ENCODE measurements at places on chromosomes 12 and 14. TPM values are rescaled to one million over a fixed set of nuclear protein-coding genes. Genes with fewer than 3 reads are reported as not detected.
A peak's percentile ranks its signal among the peaks of the same experiment; 100 is the strongest.

DNA sequence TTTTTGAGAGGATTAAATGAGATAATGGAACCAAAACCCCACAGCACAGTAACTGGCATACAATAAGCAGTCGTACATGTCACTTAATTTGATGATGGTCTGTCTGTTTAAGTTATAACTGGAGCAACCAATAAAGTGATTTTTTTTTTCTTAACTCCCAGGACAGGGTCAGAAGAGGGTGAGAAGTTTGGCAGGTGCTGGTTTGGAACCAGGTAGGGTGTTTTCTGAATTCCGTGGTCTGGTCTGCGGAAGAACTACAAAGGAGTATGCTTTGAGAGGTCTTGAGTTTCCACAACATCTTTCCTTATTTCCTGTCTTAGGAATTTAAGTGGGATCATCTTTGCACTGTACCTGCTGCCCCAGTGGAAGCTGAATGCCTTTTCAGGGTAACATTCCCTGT lies 111.7 kb downstream of the SLC8A3 start:
- DNase-seq: no peak

GRCh38 chr12:5305886-5306545 lies 125.9 kb upstream of the NTF3 start:
- no peak for DNase-seq

- no peak for DNase-seq
These were observed 46.9 kb downstream of the PAWR start for GRCh38 chr12:79643821-79644220.

GRCh38 chr14:88384718-88385117 lies 739 bp upstream of the SPATA7 start:
- no peak for DNase-seq

GRCh38 chr14:105525861-105526775 lies at the start of gene TMEM121:
Gene TMEM121 (plus strand): TSS chr14:105526583. CDS start chr14:105528835, 2,252 bp downstream.
- no peak for DNase-seq

GRCh38 chr12:49295082-49295936 lies at the start of gene PRPH:
Gene PRPH (plus strand): TSS chr12:49295147. CDS start chr12:49295201, 54 bp downstream.
- no peak for DNase-seq

GRCh38 chr12:46082490-46083200 lies 92.3 kb upstream of the SCAF11 start:
- no peak for DNase-seq

DNA sequence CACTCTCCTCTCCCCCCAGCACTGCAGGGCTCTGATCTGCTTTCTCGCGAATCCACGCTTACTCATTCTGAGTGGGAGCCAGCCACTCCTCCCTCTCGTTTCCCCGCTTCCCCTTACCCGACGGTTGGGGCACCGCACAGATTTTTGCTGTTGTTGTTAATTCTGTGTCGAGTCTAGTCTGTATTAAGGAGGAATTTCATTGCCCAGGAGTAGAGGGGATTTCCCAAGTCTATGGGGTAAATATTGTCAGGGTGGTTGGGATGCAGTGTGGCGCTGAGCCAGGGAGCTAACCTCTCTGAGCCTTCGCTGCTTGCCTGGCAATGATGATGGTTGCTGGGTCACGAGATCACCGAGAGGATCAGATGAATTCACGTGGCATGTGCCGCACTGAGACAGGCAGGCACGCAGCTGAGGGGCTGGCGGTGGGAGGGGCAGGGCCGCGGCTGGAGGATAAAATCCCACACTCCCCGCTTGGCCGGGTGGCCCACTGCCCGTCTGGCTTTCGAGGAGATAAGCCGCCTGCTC lies 18.5 kb downstream of the NCOR2 start:
- no peak for DNase-seq

- DNase-seq: no peak
These were observed 134.1 kb downstream of the PLEKHA5 start for GRCh38 chr12:19263672-19264071.

GRCh38 chr12:57460841-57461275 lies 1.3 kb downstream of the GLI1 start:
- DNase-seq: no peak

DNA sequence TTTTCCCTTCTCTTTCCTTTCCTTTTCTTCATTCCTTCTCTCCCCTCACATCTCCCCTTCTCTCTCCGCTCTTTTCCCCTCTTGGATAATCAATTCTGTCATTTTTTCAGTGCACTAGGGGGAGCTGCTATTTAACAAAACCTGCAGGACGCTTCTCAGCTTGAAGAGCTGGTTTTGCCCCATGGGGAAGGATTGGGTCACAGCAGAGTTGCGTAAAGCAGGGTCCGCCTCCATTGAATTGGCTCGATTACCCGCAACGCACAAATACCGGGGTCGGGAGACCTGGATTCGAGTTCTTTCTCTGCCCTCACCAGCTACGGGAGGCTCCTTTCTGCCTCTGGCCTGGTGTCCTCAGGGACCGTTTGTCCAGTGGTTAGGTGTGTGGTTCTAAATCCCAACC lies 42.1 kb upstream of the CHGA start:
- DNase-seq: no peak

DNA sequence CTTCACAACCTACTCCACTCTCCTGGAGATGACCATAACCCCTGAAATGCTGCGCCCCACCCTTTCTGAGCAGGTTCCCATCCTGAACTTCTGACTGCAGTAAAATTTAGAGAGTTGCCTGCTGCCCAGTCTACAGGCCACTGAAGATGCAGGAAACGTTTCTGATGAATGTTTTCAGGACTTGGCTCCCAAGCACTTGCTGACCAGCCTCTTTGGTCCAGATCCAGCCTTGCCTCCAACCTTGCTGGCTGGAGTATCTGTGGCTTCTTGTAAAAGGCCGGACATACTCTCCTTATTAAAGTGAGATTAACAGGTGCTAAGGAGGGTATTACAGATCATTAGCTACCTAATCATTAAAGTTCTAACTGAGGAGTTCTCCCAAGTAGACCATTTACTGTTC lies 70.3 kb upstream of the STXBP6 start:
- DNase-seq: no peak

DNA sequence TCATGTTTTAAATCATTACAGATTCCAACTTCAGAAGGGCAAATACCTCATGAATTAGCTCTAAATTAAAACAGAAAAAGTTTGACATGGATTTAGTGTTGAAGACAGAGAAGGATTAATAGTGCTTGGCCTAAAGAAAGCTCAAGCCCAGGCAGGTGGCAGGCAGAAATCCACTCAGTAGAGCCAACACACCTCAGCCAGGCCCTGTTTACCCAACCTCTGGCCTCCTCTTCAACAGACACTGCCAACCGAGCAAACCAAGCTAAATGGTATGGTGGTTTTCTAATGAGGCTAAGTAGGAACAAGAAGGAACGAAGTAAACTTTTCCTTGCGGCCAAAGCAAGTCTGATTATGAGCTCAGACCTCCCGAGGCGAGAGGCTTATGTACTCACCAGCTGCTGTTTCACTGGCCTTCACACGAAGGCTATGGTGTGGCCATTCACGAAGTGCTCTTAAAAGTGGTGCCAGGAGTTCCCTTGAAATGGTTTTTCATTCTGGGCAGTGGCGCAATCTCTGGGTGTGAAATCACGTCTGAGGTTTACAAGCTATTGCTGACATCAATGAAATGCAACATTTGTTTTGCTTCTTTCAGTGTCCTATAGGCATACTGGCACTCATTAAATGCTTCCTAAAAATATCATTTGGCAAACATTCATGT lies 124.1 kb upstream of the LGR5 start:
- DNase-seq: no peak

Gene ASIC1
- polyA plus RNA-seq: 4.6 TPM

Gene MSI1
- polyA plus RNA-seq: 24.0 TPM

GRCh38 chr12:1355396-1355795 lies 239.0 kb downstream of the FBXL14 start:
- no peak for DNase-seq

- DNase-seq: no peak
These were observed 36.1 kb downstream of the SLCO1C1 start for GRCh38 chr12:20731274-20731673.

Gene NFATC4
- polyA plus RNA-seq: 72.6 TPM

- DNase-seq: no peak
These were observed 392.3 kb upstream of the TMPO start for GRCh38 chr12:98123021-98123461.

- no peak for DNase-seq
These were observed 71.3 kb downstream of the DERA start for GRCh38 chr12:15982471-15982870.

GRCh38 chr14:52048641-52049204 lies 20.1 kb downstream of the NID2 start:
- no peak for DNase-seq

GRCh38 chr12:90460681-90461080 lies 494.3 kb downstream of the CCER1 start:
- no peak for DNase-seq

- peak; percentile 46 for DNase-seq
These were observed at the start of gene IGF1 for GRCh38 chr12:102480406-102480805. Gene IGF1 (minus strand): TSS chr12:102480563. CDS start chr12:102480381, 182 bp downstream.

DNA sequence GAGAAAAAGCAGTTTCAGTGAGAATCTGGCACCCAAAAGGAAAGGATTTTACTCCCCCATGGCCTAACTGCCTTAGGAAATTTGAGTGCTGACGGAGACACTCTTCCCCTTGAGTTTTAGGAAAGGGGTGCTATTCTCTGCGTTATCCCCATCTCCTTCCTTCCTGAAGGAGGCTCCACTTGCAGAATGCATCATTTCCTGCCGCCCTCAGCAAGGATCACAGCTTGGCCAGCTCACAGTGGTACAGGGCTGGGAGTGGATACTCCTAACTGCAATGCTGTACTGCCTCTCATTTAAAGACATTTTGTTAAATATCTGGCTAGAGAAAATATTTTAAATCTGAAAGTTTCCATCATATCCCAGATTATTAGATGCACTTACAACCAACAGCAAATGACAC lies 33.0 kb downstream of the RDH12 start:
- DNase-seq: no peak

DNA sequence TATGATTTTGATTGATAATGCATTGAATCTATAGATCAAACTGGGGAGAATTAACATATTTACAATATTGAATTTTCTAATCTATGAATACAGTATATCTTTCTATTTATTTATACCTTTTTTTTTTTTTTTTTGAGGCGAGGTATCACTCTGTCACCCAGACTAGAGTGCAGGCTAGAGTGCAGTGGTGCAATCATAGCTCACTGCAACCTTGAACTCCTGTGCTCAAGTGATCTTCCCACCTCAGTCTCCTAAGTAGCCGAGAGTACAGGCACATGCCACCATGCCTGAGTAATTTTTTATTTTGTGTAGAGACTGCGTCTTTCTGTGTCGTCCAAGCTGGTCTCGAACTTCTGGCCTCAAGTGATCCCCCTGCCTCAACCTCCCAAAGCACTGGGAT lies 20.4 kb downstream of the LTBR start:
- DNase-seq: no peak

DNA sequence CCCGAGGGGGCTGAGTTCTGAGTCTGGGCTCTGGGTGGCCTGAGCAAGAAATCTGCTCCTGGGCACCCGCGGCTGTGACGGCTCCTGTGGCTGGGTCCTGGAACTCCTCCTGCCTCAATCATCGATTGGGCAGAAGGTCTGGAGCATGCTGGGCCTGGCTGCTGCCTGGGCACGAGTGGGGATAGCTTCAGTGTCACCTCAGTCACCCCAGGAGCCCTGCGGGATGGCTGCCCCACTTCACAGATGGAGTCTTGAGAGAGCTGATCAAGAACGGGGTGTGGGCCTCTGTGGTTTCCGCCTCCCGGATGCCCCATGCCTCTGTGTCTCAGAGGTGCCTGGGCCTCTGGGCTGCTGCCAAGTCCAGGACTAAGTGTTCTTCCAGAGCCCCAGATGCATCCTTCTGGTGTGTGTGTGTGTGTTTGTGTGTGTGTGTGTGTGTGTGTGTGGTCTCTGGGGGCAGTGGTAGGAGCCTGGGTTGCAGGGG lies 185.6 kb upstream of the C14orf180 start:
- DNase-seq: no peak

Gene PLCZ1
- 0.75 TPM for polyA plus RNA-seq

Gene P2RX2
- polyA plus RNA-seq: 1.6 TPM

Gene IL31
- polyA plus RNA-seq: not detected

DNA sequence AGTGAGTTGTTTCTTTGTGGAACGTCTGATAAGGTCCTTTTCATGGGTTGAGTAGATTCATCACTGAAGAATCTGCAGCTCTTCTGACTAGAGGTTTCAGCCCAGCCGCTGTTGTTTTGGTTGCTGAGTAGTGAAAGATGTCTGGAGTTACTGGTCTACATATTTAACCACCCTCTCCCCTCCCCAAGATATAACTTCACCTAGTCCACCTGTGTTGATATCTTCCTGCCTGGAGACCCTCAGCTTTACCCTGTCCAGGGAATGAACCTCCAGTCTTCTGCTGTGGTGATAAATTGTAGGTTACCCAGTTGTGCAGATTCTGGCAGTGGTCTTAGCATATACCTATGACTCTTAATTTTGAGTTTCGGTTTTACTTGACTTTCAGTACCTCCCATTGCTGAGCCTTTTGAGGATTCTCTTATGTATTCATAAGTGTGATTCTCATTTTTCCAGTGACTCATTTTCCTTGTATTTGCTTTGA lies 62.9 kb downstream of the CCDC91 start:
- no peak for DNase-seq

Gene TBC1D30
- 5.7 TPM for polyA plus RNA-seq

Gene ADAMTS20
- polyA plus RNA-seq: 0.86 TPM

- DNase-seq: no peak
These were observed 149.0 kb upstream of the SEL1L start for GRCh38 chr14:81682701-81683100.

Gene PMEL
- 3.3 TPM for polyA plus RNA-seq

GRCh38 chr12:120457133-120457532 lies 10.9 kb downstream of the GATC start:
- no peak for DNase-seq

- DNase-seq: peak; percentile 43
These were observed 120.9 kb downstream of the TMEM132C start for GRCh38 chr12:128387811-128388422.

GRCh38 chr14:22561661-22562579 lies 27.1 kb downstream of the DAD1 start:
- DNase-seq: no peak

Gene ADAM21
- polyA plus RNA-seq: 1.1 TPM

Gene STYK1
- polyA plus RNA-seq: 1.1 TPM

Gene CLEC1B
- 1.6 TPM for polyA plus RNA-seq

DNA sequence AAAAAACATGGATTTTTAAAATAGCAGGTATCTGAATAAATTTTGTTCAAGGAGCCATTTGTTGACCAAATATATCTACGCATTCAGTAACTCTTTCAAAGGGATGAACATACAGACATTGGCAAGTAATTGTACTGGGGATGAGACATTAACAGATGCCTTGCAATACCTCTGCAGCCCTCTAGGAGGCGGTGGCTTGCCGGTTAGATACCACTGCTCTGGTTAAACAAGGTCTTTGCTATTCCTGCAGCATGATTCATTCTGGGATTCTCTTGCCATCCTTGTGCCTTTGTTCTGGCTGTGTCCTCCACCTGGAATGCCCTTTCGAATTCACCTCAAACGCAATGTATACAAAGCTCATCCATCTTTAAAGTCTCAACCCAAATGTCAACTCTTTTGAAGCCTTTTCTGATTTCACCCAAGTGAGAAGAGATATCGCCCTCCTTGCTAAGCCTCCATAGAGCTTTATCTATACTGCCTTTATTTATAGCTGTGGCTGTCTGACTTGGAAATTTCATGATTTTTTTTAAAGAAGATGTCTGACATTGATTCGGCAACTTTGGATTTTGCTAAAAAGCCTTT lies 131.0 kb upstream of the SRRM4 start:
- DNase-seq: no peak

Gene SYNE3
- 2.0 TPM for polyA plus RNA-seq
